ENCODE measurements at places on chromosomes 16 and 17. TPM values are rescaled to one million over a fixed set of nuclear protein-coding genes. Genes with fewer than 3 reads are reported as not detected.

The ESRP2 gene
- polyA plus RNA-seq = 30.6 TPM

- DNase-seq = no peak
- H3K36me3 ChIP-seq = no peaks in the 10 kb centered on the region
- no peaks in the 10 kb centered on the region for H3K4me1 ChIP-seq
- no peak overlapping the region for H3K4me3 ChIP-seq
These were observed 7.4 kb downstream of the ARRB2 start for GRCh38 chr17:4717791-4718190.

The ARL2BP gene
- 128 TPM for polyA plus RNA-seq

GRCh38 chr17:42422958-42423712, at the start of gene CAVIN1:
CAVIN1 (minus strand) TSS chr17:42423256; CDS start chr17:42423097, 159 bp downstream.
- H3K27me3 ChIP-seq = no peaks in the 10 kb centered on the region
- no peaks in the 10 kb centered on the region for H3K36me3 ChIP-seq
- H3K27ac ChIP-seq = peak within 1 kb of the TSS; percentile 92
- H3K4me3 ChIP-seq = peak within 1 kb of the TSS; percentile 78
- peaks cover 10% of the 10 kb centered on the region for H3K4me1 ChIP-seq
- DNase-seq = peak; percentile 95

DNA sequence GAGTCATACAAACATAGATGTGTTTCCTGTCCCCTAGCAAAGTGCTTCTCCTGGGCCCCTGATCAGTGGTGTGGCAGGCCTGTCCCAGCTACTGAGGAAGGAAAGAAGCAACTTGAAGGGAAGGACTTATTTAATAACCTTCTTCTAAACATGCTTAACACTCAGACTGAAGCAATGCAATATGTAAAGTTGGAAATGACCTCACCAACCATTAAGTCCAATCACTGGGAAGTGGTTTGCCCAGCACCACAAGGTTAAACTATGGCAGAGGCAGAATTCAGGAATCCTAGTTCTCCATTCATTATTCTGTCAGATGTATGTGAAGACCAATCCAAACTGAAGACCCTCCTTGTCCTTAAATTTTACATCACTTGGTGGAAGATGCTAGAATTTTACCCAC, 39.1 kb downstream of the CENPV start:
- no peak for DNase-seq
- H3K27me3 ChIP-seq = no peaks in the 10 kb centered on the region
- no peak overlapping the region for H3K4me3 ChIP-seq

DNA sequence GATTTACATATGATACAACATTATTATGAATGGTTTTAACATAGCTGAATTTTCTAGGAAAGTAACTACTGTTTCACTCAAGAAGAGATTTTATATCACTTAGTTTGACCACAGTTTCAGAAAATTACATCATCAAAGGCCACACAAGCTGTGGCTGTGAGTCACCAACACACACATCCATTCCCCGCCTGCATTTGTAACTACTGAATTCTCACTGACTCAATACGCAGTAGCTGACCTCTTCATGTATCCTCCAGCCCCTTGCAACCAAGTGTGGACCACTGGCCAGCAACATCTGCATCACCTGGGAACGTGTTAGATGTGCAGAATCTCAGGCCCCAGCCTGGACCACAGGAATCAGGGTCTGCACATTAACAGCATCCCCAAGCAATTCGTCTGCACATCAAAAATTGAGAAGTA, 197.6 kb downstream of the XYLT1 start:
- no peak for DNase-seq
- H3K4me3 ChIP-seq = no peak overlapping the region
- H3K4me1 ChIP-seq = peaks cover 7% of the 10 kb centered on the region
- H3K27ac ChIP-seq = no peak overlapping the region

The CCL1 gene
- not detected for polyA plus RNA-seq

DNA sequence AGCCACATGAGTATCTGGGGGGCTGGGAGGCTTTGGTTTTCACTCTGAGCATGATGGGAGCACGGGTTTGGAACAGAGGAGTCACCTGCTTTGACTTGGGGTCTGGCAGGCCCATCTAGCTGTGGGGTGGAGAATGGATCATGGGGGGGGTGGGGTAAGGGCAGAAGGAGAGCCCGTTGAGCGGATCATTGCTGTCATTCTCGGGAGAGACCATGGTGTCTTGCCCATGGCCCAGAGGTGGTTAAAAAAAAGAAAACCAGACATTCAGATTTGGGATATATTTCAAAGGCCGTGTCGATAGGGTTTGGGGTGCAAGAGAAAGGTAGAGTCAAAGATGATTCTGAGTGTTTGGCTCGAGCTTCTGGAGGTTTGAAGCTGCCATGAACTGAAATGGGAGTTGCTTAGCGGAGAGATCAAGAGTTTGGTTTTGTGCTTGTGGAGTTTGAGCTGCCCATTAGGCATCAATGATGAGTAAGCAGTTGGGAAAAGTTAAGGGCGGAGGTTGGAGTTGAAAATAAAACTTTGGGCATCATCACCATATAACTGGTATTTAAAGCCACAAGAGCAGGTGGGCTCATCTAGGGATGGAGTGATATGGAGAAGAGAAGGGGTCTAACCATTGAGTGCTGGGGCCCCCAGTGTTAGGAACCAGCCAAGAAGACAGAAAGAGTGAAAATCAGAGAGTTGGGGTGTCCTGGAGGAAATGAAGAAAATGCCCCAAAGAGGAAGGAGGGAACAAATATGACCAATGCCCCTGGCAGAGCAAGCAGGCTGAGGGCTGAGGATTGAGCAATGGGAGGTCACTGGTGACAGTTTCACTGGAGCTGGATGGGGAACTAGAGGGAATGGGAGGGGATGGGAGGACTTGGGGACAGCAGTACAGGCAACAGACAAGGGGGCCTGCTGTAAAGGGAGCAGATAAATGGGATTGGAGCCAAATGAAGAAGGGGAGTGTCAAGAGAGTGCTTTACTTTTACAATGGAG, 1.9 kb downstream of the NOD2 start:
- peak; percentile 33 for DNase-seq
- no peak overlapping the region for H3K4me3 ChIP-seq
- no peaks in the 10 kb centered on the region for H3K36me3 ChIP-seq
- no peaks in the 10 kb centered on the region for H3K27me3 ChIP-seq

DNA sequence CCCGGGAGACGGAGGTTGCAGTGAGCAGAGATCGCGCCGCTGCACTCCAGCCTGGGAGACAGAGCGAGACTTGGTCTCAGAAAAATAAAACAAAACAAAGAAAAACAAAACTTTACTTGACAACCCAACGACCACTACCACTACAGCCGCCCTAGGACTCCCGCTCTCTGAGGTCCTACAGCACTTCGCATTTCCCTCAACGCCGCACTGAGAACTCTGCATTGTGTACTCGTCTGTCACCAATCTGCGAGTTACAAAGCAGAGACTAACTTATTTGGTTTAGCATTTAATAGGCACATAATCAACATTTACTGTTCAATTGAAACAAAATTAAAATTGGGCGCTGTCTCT, 479 bp upstream of the ZNF207 start:
- peak overlapping the region; percentile 68 for H3K4me3 ChIP-seq
- H3K27me3 ChIP-seq = no peaks in the 10 kb centered on the region
- DNase-seq = peak; percentile 38
- peak overlapping the region; percentile 99 for H3K27ac ChIP-seq
- peaks cover 13% of the 10 kb centered on the region for H3K4me1 ChIP-seq

GRCh38 chr17:3963237-3964201, 718 bp downstream of the ATP2A3 start:
- no peaks in the 10 kb centered on the region for H3K27me3 ChIP-seq
- H3K4me1 ChIP-seq = peaks cover 36% of the 10 kb centered on the region
- no peak for DNase-seq
- H3K27ac ChIP-seq = no peak overlapping the region
- no peaks in the 10 kb centered on the region for H3K36me3 ChIP-seq

GRCh38 chr16:84369105-84369504, 767 bp downstream of the ATP2C2 start:
- no peak for DNase-seq
- no peaks in the 10 kb centered on the region for H3K36me3 ChIP-seq
- H3K27ac ChIP-seq = no peak overlapping the region

DNA sequence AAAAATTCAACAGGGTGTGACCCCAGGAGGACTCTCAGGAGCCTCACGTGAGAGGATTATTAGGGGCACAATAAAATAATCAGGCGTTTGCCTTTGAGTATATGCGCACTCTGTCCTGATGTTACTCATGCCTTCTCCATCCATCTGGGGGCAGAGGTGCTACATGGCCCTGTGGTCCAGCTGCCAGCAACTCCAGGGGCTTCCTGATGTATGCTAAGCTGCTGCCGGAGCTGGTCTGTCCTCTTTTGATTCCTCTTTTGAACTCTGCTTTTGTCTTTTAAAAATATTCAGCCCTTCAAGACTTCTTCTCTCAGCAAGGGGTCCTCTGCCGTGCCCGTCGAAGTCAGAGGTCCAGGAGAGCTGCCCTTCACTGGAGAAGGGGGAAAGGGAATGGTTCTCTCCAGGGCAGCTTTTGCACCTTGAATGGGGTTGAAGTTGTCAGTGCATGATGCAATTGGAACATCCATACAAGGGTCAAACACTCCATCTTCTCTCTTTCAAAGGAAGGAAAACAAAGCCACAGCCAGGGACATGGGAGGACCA, 431.4 kb downstream of the SHISA9 start:
- no peak overlapping the region for H3K4me3 ChIP-seq
- H3K36me3 ChIP-seq = no peaks in the 10 kb centered on the region
- DNase-seq = no peak
- H3K27ac ChIP-seq = no peak overlapping the region

DNA sequence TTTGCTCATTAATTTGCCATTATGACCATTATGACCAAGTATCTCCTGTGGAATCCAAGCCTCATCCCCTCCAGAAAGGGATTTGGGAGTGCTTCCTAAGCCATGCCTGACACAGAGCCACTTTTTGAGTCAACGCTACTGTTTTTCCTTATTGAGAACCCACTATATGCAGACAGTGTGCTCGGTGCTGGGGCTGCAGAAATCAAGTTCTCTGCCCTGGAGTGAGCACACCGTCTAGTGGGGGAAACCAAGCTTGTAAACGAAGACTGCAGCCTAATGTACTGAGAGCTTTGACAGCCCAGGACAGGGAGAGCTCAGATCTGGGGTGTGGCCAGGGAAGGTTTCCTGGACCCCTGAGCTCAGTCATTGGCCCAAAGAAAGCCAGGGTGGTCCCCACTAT, 111.0 kb downstream of the ENGASE start:
- DNase-seq = no peak
- no peaks in the 10 kb centered on the region for H3K27me3 ChIP-seq
- H3K4me3 ChIP-seq = no peak overlapping the region
- H3K36me3 ChIP-seq = no peaks in the 10 kb centered on the region
- peaks cover 5% of the 10 kb centered on the region for H3K4me1 ChIP-seq

DNA sequence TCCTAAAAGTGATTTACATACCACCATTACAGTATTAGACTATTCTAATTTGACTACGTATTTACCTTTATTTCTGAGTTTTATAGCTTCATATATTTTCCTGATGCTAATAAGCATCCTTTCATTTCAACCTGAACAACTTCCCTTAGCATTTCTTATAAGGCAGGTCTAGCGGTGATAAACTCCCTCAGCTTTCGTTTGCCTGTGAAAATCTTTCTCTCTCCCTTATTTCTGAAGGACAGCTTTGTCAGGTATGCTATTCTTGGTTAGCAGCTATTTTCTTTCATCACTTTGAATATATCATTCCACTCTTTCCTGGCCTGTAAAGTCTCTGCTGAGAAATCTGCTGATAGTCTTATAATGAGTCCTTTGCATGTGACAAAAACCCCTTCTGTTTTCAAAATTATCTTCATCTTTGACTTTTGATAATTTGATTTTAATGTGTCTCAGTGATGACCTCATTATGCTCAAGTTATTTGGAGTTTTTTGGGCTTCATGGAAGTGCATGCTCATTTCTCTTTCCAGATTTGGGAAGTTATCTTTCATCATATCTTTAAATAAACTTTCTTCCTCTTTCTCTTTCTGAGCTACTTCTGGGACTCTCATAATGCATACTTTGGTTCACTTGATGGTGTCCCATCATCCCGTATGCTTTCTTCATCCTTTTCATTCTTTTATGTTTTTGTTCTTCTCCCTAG, 285.4 kb upstream of the PMFBP1 start:
- no peaks in the 10 kb centered on the region for H3K27me3 ChIP-seq
- H3K27ac ChIP-seq = no peak overlapping the region
- H3K36me3 ChIP-seq = no peaks in the 10 kb centered on the region
- no peak for DNase-seq
- H3K4me3 ChIP-seq = no peak overlapping the region

DNA sequence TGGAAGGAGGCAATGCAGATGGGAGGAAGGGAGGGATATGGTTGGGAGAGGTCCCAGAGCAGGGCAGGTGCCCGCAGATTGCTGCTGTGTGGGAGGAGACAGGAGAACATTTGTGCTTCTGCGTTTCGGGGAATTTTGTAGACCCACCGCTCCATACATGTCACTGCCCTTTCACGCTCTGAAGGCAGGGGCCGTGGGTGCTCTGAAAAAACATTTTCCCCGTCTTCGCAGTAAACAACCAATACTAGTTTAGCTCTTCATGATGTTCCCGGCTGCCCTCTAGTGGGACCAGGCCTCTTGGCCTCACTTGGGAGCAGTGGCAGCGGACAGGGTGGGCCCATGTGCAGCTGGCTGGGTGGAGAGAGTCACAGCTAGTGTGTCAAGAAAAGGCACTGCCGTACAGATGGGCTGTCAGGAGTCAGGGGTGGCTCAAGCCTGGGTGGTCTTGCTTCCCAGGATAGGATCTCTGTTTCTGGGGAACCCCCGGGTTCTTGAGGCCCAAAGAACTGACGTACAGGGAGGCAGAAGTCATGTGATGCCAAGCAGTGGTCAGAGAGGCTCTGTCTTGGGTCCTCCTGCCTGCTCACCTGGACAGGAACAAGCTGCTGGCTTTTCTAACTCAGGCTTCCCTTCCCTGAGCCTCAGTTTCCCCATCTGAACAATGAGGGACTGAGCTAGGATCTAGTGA, 46.5 kb upstream of the CPNE2 start:
- no peaks in the 10 kb centered on the region for H3K27me3 ChIP-seq
- peak; percentile 85 for DNase-seq
- H3K27ac ChIP-seq = no peak overlapping the region

GRCh38 chr17:67911059-67911782, 85.0 kb downstream of the C17orf58 start:
- no peak overlapping the region for H3K27ac ChIP-seq
- H3K4me1 ChIP-seq = no peaks in the 10 kb centered on the region
- DNase-seq = no peak
- no peaks in the 10 kb centered on the region for H3K36me3 ChIP-seq
- no peaks in the 10 kb centered on the region for H3K27me3 ChIP-seq
- H3K4me3 ChIP-seq = no peak overlapping the region

DNA sequence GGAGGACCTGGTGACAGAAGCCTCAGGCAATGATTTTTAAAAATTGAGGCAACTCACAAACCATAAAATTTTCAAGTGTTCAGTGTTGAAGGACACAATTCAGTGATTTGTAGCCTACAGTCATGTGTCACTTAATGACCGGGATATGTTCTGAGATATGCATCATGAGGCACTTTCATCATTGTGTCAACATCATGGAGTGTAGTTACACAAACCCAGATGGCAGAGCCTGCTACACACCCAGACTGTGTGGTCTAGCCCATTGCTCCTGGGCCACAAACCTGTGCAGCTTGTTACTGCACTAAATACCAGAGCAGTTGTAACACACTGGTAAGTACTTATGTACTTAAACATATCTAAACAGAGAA, 1.6 kb downstream of the PRSS41 start:
- no peak overlapping the region for H3K4me3 ChIP-seq
- DNase-seq = no peak
- H3K36me3 ChIP-seq = no peaks in the 10 kb centered on the region
- H3K27ac ChIP-seq = no peak overlapping the region
- H3K27me3 ChIP-seq = no peaks in the 10 kb centered on the region
- no peaks in the 10 kb centered on the region for H3K4me1 ChIP-seq

- peaks cover 6% of the 10 kb centered on the region for H3K4me1 ChIP-seq
- no peak for DNase-seq
- no peak overlapping the region for H3K4me3 ChIP-seq
- no peaks in the 10 kb centered on the region for H3K27me3 ChIP-seq
- H3K27ac ChIP-seq = no peak overlapping the region
- H3K36me3 ChIP-seq = no peaks in the 10 kb centered on the region
These were observed 46.7 kb upstream of the RCVRN start for GRCh38 chr17:9951803-9952202.
